NCI-H1105 (cell line): ENCODE measurements at places on chromosomes 16 and 17.

GRCh38 chr17:82090549-82091263, 7.3 kb downstream of the FASN start:
- DNase-seq, result no peak

DNA sequence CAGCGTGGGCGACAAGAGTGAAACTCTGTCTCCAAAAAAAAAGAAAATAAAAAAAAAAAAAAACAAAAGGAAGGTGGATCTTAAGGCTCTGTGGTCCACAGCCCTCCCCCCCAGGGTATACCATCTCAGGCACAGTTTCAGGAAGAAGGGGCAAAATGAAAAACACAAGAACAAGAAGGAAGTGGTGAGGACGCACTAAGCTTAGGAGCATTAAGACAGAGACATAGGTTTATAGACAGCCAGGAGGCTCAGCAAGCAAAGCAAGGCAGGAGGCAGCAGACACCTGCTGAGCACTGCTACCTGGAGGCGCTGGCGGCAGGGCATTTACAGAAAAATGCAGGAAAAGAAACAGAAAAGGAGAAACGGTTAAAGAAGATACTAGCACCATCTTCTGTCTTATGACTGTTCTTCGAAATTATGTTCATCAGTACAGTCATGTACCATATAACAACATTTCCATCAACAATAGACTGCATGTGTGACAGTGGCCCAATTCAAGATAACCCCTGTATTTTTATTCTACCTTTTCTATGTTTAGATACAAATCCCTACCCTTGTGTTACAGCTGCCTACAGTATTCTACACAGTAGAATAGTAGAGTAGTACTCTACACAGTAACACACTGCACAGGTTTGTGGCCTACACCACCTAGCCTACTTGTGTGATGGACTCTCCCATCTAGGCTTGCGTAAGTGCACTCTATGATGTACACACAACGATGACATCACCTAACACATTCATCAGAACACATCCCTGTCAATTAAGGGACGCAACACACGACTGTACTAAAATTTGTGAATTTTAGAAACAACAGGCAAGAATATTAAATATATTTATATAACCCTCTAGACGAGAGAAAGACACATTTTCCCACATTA, 62.5 kb downstream of the XPO6 start:
- no peak for DNase-seq

DNA sequence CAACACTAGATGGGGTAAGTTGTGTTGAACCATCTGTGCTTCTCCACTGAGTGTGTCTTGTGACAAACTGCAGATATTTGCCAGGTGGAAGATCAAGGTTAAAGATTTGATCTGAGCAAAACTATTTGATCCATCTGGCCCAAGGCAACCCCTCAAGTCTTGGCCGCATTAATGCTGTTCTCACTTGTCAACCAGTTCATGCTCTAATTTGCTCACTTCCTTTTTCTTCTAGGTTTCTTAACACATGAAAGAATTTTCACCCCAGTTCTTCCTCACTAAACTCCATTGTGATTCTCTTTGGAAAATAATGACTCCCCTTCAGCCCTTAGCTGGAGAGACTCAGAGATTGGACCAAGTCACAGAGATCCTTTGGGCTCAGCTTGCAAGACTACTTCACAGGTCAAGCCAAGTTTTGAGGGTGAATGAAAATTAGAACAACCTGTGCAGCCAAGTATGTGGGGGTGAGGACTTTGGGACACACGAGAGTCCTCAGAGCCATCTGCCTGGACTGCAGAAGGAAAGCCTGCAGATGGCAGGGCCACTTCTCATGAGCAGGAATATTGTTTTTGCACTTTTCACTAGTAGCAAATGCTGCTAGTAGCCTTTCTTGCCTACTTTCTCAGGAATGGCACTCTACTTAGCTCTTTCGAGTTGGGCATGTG, 166.5 kb downstream of the AXIN2 start:
- no peak for DNase-seq

DNA sequence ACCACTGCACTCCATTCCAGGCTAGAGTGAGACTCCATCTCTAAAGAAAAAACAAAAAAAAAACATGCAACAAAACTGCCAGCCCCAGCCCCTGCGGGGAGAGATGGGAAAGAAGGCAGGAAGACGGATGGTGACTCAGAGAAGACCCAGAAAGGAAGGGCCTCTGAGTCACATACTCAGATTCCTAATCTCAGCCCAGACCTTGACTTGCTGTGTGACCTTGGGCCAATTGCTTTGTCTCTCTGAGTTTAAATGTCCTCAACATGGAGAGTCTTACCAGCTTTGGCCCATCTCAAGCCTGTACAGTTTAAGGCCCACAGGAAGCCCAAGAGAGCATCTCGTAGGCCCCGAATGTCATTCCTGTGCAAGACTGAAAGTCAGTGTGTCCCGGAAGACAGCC, 86.5 kb upstream of the LHX1 start:
- no peak for DNase-seq

DNA sequence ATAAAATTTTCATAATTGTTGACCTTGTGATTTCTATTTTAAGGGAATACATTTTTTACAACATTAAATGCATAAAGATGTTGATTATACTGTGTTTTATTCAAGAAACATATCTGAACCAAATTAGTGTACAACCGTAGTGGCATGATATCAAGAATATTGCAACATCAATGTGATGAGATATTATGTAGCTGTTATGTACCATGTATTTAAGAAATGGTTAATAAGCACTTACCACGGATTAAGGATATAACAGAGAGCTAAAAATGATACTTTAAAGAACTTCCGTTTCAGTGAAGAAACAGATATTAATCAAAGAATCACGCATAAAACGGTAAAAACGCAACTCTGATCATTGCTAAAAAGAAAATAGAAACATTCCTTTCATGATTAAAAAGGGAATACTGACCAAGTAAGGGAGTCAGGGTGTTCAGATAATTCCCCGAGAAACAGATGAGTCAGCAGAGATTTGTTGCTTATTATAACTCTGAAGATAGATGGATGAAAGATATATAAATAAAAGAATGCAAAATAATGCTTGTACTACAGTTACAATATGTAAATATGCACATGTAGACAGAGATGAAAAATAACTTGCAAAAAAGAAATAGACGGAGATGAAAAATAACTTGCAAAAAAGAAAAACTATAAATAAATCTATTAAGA, 281.9 kb upstream of the MAF start:
- no peak for DNase-seq

DNA sequence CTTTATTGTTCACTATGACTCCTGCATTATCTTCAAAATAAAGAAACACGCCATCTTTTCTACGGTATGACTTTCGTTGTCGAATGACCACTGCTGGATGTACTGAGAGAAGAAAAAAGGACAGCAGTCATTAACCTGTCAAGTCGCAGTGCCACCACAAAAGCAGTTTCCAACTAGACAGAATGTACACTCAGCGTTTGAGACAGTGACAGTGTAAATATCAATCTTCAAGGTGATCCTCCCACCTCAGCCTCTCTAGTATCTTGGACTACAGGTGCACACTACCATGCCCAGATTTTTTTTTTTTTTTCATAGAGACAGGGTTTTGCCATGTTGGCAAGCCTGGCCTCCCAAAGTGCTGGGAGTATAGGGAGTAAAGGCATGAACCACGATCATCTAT, 3.1 kb downstream of the RPL23 start:
- DNase-seq, result no peak

DNA sequence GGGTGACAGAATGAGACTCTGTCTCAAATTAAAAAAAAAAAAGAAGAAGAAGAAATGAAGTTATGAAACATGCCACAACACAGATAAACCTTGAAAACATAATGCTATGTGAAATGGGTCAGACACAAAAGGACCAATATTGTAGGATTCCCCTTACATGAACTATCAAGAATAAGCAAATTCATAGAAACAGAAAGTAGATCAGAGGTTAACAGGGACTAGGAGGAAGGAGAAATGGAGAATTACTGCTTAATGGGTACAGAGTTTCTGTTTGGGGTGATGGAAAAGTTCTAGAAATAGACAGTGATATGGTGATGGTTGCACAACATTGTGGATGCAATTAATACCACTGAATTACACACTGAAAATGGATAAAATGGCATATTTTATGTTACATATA, 16.3 kb downstream of the RANBP10 start:
- no peak for DNase-seq

GRCh38 chr16:87968541-87968940, 17.3 kb downstream of the BANP start:
- DNase-seq, result no peak

GRCh38 chr17:70168044-70168976, 1.0 kb upstream of the KCNJ2 start:
- DNase-seq, result no peak

DNA sequence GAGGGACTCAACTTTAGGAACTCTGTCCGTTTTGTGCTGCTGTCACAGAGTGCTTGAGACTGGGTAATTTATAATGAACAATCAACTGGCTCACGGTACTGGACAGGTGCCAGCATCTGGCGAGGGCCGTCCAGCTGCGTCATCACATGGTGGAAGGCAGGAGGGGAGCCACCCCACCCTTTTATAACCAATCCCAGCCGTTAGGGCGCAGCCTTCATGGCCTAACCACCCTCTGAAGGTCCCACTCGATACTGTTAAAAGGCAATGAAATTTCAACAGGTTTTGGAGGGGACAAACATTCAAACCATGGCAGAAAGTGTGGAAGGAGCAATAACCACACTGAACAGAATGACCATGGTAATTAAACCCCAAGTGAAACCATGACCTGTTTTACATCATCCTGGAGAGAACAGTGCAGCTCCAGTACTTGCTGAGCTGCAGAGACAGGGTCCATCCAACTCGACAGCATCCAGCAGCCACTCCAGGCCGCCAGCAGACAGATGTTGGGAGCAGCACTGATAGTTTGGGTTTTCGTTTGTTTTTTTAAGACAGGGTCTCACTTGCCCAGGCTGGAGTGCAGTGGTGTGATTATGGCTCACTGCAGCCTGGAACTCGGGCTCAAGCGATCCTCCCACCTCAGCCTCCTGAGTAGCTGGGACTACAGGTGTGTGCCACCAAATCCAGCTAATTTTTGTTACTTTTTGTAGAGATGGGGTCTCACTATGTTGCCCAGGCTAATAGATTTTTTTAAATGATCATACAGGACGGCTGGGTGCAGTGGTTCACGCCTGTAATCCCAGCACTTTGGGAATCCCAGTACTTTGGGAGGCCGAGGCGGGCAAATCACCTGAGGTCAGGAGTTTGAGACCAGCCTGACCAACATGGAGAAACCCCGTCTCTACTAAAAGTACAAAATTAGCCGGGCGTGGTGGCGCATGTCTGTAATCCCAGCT, 11.0 kb downstream of the CHMP6 start:
- peak; percentile 79 for DNase-seq

GRCh38 chr16:23025692-23026307, 123.5 kb downstream of the USP31 start:
- DNase-seq, result no peak

DNA sequence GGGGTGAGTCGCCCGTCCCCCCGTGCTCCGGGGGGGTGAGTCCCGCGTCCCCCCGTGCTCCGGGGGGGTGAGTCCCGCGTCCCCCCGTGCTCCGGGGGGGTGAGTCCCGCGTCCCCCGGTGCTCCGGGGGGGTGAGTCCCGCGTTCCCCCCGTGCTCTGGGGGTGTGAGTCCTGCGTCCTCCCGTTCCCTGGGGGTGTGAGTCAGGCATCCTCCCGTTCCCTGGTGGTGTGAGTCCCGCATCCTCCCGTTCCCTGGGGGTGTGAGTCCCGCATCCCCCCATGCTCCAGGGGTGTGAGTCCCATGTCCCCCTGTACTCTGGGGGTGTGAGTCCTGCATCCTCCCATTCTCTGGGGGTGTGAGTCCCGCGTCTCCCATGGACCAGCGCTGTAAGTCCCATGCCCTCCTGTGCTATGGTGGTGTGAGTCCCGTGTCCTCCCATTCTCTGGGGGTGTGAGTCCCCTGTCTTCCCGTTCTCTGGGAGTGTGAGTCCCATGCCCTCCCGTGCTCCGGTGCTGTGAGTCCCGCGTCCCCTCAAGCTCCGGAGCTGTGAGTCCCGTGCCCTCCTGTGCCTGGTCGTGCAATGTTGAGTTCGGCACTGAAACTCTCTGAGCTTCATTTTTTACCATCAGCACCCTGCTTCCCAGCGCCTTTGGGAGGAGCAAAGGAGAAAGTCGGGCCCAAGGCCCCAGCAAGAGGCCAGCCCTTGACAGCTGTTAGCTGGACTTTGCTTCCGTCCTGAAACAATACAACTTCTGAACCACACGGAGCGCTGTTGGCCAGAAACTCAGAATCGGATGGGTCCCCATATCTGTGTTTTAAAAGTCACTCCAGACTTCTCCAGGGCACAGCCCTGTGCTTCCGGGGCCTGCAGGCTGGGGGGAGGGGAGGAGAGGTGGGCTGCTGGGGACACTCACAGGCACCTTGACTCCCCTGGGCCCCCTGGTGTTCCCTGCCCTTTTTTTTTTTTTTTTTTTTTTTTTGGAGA, 11.5 kb upstream of the ZC3H18 start:
- peak; percentile 45 for DNase-seq

DNA sequence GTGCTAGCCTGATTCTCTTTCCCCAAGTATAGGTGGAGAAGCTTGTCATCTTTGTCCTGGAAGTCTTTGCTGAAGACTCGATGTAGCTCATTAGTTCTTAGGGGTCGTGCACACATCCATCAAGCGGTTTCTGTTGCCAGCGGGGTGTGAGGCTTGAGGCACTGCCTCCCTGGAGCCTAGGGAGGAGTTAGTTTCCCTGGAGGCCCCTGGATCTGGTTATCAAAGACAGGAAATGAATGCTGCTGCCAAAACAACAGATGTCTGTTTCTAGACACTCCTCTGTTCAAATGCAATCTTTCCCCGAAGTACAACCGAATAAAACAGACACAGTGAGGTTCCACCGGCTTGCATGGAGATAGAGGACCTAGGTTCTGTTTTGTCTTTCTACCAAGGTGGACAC, 17.5 kb downstream of the HS3ST4 start:
- no peak for DNase-seq

GRCh38 chr16:77961814-77962213, 60.5 kb upstream of the CLEC3A start:
- DNase-seq, result no peak

DNA sequence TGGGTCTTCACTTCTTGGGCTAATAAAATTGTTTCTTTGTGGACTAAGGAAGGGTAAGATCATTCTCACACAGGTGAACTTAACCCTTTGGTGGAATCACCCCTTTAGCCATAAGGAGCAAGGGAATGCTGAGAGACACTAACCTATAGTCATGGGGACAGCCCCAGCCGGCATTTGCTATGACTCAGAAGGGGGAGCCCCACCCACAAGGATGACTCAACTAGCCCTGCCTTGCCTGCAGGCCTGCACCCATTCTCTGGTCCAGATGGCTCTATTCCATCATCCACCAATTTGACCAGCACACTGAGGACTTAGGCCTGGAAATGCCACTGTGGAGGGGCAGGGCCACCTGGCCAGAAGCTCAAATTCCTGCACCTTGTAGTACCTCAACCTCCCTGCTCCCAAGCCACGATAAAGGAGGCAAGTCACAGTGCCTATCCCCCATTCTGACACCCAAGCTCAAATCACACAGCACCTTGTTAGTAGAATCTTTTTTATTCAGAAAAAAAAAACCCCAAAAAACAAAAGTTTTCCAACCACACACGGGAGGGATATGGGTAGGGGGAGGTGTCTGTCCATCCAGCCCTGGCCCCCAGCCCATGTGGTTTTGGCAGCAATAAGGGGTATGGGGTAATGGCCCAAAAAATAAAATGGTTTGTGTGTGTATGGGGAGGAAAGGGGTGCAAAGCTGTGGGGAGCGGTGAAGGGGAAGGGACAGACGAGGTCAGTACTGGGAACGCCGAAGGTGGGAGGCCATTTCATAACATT, 3.0 kb downstream of the PFN1 start:
- DNase-seq, result no peak

GRCh38 chr17:9232591-9233270, 211.4 kb downstream of the NTN1 start:
- DNase-seq, result no peak
